BJ (cell line): ENCODE measurements at places on chromosomes 5 and 9.

GRCh38 chr9:72065076-72065475 is 4.7 kb upstream of the C9orf57 start:
- no peak for DNase-seq

- no peak for DNase-seq
These were observed 10.9 kb upstream of the FRMPD1 start for GRCh38 chr9:37639841-37640240.

GRCh38 chr5:36908544-36909260 is 32.1 kb downstream of the NIPBL start:
- no peak for DNase-seq

DNA sequence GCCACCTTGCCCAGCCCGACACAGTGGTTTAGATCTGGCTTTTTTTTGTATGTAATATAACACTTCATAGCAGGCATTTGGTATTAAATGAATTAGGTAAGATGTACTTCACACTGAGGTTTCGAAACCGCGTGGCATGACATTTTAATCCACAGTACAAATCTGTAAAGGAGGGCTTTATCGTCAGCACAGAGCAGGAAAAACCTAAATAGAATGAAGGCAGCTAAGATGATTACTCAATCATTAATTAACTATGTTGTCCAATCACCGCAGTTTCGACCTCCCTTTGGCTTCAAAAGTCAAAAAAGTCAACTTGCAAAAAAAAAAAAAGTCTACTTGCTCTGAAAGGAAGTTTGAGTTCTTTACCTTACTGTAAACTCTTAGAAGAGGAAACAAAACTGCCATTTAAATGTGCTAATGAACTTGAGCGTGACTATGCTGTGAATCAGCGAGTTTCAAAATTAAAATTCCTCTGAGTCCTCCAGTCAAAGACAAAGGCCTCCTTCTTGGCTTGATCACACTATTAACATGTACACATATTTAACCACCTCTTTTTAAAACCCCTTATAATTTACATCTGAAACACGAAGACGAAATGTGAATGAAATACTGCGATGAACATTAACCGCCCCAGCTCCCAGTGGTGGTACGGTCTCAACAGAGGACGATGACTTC is 698 bp upstream of the SEC24A start:
- no peak for DNase-seq
